Activated CD8-positive, alpha-beta memory T cell treated with anti-CD3 and anti-CD28 coated beads, Interleukin-2, amount 50 U/mL, for 48 hours (primary cell): ENCODE measurements at places on chromosomes 1 and 21.

DNA sequence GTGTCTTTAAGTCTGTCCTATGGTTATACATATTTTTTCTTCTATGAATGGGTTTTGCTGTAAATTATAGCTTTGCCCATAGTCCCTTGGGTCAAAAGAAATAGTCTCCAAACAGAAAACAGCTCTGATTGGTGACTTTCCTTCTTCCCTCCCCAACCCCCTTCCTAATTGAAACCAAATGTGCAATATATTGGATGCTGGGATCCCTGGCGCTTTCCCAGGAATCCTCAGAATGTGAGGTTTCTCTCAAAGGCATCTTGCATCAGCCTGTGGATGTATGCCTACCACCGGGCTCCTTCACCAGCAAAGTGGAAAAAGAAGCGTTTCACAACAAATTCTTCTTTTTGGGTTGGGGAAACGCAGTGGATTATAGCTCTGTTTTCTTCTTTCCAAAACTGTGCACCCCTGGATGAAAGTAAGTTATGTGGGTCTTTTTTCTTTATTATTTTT is at the start of gene DDR2:
TSS of gene DDR2 (plus strand) at position 248 of the 450 bp plus-strand sequence. CDS start 86,600 bp downstream, outside the sequence.
- DNase-seq = no peak

- DNase-seq = no peak
Measured at GRCh38 chr1:212302745-212303383, 17.7 kb downstream of the PPP2R5A start.

DNA sequence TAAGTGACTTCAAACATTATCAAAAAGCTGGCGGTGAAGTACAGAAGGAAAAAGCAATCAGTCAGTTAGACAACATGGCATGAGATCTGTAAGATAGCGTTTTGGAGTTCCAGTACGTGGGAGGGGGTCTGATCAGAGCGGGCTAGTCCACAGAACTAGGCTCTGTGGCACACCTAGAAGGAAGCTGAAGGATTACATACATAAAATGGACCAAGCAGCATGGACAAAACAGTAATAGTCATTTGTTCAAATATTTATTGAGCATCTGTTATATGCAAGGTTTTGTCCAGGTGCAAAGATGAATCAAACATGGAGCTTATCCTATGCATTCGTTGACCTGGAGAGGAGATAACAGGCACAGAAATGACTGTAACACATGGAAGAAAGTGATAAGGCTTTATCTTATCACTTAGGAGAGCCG is 22.9 kb upstream of the PLA2G2E start:
- no peak for DNase-seq

DNA sequence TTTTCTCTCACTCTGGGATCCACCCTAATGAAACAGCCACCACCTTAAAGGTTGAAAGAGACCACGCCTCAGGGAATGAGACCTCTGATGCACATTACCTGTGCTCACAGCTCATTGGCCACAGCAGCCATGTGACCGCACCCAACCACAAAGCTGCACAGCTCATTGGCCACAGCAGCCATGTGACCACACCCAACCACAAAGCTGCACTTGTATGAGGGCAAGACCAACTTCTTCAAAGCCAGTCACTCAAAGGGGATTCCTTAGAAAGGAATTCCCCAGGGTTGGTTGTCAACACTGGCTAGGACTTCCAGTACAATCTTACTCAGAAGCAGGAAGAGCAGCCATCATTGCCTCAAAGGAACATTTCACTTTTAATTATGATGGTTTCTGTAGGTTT is 43.6 kb upstream of the PDE9A start:
- peak; percentile 73 for DNase-seq

- DNase-seq = no peak
Measured at GRCh38 chr1:222285526-222285925, 262.4 kb downstream of the HHIPL2 start.

DNA sequence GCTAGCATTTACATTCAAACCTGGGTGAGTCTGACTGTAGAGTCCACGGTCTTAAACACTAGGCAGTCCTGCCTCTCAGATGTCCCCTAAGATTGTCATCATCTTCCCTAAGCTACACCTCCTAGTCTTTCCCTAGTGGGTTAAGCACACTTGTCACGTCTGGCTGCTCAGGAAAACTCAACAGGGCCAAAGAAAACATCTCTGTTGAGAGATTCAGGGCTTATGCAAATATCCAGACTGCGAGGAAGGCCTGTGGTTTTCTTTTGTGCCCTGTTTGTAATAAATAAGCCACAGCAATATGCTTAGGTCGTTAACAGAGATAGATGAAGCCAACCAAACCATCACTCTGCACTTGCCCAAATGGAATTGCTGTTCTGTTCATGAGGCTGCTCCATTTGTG is 472.6 kb upstream of the DEPDC1 start:
- no peak for DNase-seq

DNA sequence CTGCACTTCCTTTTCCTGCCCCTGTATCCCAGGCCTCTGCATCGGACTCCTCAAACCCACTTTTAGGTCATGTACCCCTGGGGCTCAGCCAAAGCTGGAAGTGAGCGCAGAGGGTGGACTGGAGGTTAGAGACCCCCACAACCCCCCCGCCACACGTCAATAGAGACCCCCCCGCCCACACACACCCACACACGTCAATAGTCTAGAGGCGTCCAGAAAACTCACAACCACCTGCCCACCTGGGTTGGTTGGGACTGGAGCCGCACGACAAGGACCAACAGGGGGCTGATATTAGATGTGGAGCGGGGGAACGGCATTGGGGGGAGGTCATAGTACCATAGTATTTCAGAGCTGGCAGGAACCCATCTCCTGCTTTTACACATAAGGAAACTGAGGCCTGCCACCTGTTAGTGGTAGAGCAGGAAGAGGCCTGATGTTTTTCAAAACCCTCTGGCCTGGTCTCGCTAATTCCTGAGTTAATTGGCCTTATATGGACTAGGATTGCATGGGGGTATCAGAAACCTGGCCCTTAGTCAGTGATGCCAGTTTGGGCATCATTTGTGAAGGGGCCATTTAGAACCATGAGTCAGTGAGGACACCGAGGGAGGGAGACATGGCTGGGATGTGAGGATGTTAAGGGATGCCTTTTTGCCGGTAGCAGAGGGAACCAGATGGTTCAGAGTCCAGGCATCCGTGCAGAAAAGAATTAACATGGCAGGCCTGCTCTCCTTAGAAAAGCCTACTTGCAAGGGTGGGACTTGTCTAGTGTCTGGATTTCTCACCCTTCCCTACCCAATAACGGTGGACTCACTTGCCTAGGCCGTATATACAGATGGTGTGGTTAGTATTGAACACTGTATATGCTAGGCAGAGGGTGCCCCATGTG is 1.1 kb downstream of the NENF start:
- DNase-seq = no peak

DNA sequence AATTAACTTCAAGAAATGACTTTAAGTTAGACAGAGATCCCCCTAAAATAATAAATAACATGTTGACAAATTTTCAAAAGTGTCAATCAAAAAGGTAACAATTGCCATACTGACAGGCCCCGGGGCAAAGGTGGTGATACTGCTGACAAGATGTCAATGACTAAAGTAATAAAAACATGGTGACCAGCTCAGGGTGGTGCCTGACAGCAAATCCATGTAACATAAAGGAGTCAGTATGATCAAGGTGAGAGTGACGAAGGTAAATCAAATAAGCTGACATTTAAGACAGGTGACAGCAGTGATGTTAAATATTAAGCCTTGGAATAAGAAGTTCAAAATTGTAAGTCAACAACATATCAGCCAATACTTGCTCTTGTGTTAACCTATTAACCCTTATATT is 387.5 kb downstream of the DPYD start:
- DNase-seq = no peak

DNA sequence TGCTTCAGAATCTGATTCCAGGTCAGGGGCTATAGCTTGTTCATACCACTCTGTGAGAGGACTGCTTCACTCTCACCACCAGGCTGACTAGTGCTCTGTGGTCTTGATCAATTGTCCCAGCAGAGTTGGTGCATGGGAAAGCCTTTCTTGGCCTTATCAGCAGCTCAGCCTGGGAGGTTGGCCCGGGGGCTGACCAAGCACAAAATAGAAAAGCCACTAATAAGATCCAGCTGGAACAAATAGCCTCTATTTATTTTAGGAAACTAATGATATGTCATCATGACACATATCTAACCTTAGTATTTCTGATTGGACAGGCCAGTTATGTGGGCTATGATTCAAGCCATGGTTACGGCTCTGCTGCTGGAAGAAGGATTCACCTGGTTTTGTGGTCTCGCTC is 134.2 kb downstream of the GDAP2 start:
- no peak for DNase-seq

DNA sequence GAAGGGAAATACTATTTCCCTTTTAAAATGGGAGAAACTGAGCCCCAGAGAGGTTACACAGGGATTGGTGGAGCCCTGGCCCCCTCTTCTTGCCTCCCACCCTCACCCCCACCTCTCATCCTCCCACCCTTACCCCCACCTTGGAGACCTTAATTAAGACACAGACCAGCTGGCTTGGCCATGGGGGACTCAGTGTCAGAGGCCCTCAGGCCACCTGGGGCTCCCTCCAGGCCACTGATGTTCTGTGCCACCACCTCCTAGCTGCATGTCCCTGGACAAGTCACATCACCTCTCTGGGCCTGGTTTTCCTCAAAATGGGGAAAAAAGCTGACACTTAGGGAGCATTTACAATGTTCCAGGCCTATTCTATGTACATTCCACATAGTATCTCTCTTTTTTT is 51.5 kb downstream of the SDC3 start:
- DNase-seq = no peak

DNA sequence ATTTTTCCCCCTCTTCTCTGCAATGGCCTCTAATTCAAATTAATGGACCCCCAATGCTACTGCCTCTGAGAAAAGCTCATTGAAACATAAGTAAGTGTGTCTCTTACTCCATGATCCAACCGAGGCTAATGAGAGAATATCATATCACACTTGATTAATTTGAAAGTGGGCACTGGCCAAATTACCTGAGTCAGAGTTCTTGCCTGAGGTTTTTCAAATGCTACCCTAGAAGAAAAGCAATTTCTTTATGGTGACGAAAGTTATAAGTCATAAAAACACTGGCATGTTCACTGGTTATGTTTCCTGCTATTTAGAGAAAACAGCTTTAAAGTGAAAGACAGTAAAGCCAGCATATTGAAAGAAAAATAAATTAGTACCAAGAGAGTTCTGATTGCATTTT is 368.8 kb upstream of the TMPRSS15 start:
- no peak for DNase-seq

GRCh38 chr21:26112127-26112742 is 58.3 kb downstream of the APP start:
- no peak for DNase-seq

GRCh38 chr1:233375653-233376052 is 48.1 kb downstream of the MAP3K21 start:
- no peak for DNase-seq

DNA sequence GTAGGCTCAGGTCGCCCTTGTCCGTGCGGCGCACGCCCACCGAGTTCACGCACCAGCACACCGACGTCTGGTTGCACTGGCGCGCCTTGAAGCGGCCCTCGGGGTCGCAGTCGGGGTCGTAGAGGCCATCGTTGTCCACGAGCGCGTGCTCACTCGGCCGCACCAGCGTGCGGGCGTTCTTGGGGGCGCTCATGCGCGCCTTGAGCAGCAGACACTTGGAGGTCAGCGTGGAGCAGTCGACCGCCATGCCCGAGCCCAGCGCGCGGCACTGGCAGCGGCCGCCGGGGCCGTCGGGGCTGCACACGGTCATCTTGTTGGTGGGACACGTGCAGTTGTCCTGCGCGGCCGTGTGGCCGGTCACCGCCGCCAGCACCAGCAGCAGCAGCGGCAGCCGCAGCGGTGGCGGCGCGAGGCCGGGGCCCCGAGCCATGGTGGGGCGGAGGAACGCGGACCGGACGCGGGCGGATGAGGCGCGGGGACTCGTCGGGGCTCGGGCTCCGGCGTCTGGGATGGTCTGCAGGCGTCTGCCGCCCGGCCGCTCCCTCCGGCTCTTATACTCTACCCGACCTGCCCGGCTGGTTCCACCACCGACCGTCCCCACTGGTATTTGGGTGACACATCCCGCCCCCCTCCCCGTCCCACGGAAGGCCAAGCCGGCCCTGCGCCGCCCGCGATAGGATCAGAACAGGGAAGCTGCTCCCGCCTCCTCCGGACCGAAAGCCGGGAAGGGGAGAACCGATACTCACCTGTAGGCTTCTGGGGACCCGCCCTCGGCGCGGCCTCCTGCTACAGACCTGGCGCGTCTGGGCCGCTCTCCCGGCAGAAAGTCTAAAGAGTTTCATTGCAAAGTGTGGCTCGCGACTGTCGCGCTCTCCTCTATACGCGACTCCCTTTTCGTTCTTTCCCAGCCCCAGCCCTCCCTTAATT is at the start of gene TACSTD2:
TSS of gene TACSTD2 (minus strand) at position 526 of the 927 bp plus-strand sequence. CDS start at position 430, 96 bp downstream.
- no peak for DNase-seq

- DNase-seq = no peak
Measured at GRCh38 chr1:156703336-156703735, 2.0 kb downstream of the CRABP2 start.

GRCh38 chr1:228827019-228827418 is 91.7 kb downstream of the RHOU start:
- no peak for DNase-seq
